Stimulated activated CD8-positive, alpha-beta memory T cell treated with anti-CD3 and anti-CD28 coated beads, Interleukin-15, amount 100 ng/mL, for 24 hours (primary cell): ENCODE measurements at places on chromosomes 2 and 18.

- no peak for DNase-seq
Observed at GRCh38 chr2:218806346-218806978, 24.5 kb downstream of the CYP27A1 start.

GRCh38 chr18:55488473-55488872, 99.5 kb downstream of the TCF4 start:
- no peak for DNase-seq

GRCh38 chr2:227124811-227125210, 39.2 kb downstream of the COL4A4 start:
- no peak for DNase-seq

DNA sequence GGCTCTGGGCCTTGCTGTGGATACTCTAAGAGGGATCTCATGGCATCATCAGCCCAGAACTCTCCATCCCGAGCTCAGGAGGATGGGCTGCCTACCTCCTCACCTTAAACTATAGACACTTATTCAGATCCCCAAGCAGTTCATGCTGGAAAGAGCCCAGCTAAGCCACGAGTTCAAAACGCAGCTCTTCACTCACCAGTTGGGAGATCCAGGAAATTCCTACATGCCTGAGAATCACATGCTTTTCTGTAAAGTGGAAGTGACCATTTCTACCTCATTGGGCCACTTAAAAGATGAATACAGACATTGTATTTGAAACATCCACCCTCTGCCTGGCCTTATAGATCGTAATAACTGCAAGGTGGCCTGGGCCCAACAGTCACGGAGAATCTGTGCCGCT, 6.6 kb downstream of the ATOH8 start:
- DNase-seq = no peak

GRCh38 chr2:8176887-8177286, 505.0 kb upstream of the ID2 start:
- DNase-seq = no peak

DNA sequence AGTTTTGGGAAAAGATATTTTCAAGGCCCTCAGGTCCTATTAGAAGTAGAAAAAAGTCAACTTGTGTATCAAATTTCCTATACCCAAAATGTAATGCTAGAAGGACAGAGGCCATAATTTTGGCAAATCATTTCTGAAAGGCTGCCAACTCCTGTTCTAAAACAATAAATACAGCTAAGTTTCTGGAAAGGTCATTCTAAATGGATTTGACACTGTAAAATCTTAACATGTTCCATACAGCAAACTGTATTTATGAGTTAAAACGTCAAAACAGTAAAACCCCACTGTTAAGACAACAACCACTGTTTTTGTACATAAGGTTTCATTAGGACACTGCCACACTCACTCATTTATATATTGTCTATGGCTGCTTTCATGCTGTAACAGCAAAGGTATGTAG, 9.7 kb downstream of the FAM98A start:
- no peak for DNase-seq

- no peak for DNase-seq
Observed at GRCh38 chr2:147923846-147924245, 79.0 kb downstream of the ACVR2A start.

DNA sequence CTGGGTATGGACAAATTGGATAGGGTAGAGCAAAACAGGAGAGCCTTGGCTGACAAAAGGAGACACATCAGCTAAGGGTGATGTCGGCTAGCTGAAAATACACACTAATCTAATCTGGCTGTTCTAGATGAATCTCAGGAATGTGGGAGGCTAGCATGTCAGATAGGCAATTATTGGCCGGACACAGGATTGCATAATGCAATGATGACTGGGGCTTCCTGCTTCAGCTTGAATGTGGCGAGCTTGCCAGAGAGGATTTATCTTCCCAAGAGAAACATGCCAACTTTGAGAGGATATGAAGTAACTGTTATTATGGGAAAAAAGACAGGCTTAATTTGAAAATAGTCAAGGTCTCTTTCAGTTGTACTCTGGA, 102.4 kb downstream of the TRIB2 start:
- DNase-seq = no peak

GRCh38 chr2:160794926-160795325, 301.3 kb upstream of the RBMS1 start:
- no peak for DNase-seq

GRCh38 chr2:219570194-219570923, 980 bp downstream of the OBSL1 start:
- no peak for DNase-seq

- DNase-seq = no peak
Observed at GRCh38 chr2:48849770-48850169, 94.2 kb upstream of the LHCGR start.

- DNase-seq = no peak
Observed at GRCh38 chr18:55983433-55983832, 395.4 kb upstream of the TCF4 start.
